ENCODE measurements at places on chromosomes 5 and 9.

- no peak for DNase-seq
Measured at GRCh38 chr5:31100781-31101310, 92.6 kb upstream of the CDH6 start.

- no peak for DNase-seq
Measured at GRCh38 chr9:4196886-4197285, 103.0 kb downstream of the GLIS3 start.

GRCh38 chr5:89105836-89106235 is 222.9 kb upstream of the MEF2C start:
- DNase-seq = no peak

DNA sequence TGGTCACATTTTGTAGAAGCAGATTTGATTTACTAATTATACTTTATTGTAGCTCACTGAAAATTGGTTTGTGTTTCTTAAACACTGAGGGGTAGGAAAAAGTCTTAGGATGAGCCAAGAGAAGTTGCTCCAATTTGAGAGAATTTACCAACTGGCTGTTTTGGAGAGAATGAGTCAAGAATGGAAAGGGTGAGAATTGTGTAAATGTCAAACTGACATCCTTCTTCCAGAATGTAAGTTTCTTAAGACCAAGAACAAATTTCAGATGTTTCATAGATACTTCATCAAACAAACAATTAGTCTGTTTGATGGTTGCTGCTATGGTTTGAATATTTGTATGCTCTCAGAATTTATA is 106.2 kb upstream of the TXNDC8 start:
- no peak for DNase-seq

DNA sequence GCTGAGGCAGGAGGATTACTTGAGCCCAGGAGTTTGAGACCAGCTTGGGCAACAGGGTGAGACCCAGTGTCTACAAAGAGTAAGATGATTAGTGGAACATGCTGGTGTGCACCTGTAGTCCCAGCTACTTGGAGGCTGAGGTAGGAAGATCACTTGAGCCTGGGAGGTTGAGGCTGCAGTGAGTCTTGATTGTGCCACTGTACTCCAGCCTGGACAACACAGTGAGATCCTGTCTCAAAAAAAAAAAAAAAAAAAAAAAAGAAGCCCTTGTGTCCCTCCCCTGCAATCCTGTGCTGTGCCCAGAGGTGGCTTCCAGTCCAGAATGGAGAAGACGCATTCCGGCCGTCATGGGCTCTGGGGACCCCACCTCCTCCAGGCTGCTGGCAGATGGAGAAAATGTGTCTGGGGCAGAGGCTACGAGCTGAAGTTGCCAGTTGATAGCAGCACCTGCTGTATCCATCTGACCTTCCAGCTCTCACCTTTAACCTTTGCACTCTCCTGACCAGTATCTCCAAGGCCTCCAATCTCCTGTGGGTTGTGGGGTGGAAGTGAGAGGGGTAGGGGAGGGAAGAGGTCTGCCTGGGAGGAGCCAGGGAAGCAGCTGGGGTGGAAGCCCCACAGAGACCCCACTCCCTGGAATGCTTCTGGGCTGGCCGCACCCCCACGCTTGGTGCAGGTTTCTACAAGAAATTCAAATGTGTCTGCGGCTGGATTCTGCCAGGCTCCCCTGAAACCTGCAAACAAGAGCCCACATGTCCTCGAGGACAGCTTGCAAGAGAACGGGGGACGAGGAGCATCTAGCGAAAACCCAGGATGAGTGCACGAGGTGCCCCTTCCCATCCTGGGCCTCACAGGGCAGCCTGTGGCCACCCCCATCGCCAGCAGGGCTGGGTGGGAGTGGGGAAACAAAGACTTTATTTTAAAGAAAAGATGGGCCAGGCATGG is 148.3 kb upstream of the IER5L start:
- DNase-seq = no peak

GRCh38 chr9:28770226-28770625 is 1196.9 kb upstream of the C9orf72 start:
- no peak for DNase-seq

GRCh38 chr9:95598236-95598635 is 81.5 kb upstream of the PTCH1 start:
- DNase-seq = no peak

- no peak for DNase-seq
Measured at GRCh38 chr5:106086352-106086751, 1584.4 kb downstream of the EFNA5 start.

DNA sequence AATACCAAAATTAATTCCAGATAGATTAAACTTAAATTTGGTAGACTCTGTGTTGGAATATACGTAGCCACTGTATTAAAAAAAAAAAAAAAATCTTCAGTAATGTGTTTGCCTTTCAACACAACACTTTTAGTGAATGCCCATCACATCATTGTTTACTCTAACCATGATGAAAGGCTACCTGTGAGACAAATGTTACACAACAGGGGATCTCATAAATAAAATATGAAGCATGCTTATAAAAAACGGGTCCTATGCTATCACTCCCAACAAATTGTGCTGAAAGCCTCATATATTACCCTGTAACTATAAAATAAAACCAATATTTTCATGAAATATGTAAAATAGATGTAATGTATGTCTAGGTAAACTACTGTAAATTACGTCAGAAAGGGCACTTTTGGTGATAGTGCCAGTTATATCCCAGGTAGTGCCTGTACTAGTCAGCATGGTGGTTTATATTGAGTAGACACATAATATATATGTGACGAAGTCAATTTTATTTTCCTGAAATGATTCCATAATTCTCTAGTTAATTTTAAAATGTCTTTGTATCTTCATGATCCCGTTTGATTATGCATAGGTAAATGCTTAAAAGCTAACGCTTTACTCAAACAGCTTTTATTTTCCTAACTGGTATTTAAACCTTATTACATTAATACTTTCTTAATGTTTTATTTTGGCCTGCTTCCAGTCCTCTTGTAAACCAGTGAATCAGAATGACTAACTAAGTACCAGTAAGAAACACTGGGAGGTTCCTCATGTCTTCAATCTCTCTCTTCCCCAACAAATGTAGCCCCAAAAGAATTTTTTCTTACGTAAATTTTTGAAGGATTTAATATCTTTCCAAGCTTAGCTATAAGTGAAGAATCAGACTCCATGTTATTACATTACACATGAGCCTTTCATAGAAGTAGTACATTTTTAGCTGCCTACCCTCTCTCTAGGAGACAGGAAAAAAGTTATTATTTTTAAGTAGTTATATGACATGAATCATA is 420.3 kb downstream of the GABRG2 start:
- no peak for DNase-seq

DNA sequence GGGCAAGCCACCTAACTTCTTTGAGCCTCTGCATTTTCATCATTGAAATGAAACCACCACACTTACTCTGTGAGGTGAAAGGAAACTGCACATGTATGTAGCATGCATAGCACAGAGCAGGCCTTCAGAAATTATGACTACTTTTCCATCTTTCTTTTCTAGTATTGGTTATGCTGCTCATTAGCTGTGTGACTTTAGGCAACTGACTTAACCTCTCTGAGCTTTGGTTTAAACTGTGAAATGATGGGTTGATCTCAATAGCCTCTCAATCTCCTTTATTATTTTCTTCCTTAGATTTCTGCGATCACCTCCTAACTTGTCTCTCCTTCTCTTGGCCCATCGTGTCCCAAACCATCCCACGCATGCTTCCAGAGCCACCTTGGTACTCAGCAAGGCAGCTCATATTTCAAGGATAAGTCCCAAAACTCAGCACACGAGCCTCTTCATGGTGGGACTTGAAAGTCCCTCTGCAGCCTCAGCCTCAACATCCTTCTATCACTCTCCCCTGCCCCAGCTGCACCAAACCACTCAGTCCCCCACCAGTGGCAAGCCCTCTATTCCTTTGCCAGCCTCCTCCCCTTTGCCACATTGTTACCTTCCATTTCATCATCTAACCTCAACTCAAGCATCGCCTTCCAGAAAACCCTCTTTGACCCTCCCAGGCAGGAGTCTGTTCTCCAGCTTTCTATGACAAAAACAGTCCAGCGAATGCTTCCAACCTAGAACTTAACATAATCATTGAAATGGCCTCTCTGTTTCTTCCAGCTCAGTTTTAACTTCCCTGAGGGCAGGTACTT is 60.3 kb upstream of the DNAH5 start:
- no peak for DNase-seq
